Activated gamma-delta T cell (primary cell): ENCODE measurements at places on chromosomes 3 and 15.

DNA sequence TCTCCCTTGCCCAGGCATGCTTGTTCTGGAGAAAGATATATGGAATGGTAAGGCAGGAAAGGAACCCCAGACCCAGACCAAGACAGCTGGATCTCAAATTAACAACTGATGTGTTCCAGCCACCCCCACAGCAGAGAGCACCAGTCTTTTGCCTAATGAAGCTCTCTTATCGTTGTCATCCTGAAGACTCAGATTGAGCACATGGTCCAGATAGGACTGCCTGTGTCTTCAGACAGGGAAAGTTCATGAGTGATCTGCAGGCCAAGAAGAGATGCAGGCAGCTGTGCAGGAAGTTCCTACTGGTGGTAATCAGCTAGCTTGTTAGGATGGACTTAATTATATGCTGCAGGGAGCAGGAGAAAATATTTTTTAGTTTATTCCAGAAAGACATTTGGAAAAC lies 53.3 kb downstream of the PPP2R3A start:
- DNase-seq, result no peak

DNA sequence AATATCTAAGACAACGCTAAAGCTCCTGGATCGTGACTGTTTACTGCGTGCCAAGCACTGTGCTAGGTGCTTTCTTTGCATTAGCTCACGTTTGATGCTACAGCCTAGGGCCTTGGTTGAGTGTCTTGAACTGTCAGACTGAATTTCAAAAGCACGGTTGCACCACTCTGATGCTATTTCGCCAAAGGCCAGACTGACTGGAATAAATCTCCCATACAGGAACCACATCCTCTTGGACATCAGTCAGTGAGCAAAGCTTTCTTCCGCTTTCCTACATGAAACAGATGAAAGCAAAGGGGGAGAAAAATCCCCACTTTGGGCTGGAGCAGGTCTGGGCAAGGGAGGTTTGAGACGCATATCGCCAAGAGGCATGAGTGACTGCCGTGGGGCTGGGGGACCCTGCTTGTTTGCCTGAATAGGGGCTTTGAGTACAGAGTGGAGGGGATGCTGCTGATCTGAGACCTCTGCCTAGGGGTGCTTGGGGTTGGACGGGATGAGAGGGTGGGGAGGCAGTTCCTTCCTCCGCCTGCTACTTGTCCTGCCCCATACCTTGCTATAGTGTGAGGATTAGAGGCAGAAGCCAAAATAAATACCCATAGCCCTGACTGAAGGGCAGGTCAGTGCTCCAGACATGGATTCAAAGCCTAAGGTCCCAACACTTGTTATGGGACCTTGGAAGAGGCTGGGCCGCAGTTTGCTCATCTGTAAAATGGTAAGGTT lies 5.3 kb downstream of the FGD5 start:
- DNase-seq, result no peak

GRCh38 chr3:86303935-86304334 lies 687.0 kb downstream of the VGLL3 start:
- DNase-seq, result no peak

DNA sequence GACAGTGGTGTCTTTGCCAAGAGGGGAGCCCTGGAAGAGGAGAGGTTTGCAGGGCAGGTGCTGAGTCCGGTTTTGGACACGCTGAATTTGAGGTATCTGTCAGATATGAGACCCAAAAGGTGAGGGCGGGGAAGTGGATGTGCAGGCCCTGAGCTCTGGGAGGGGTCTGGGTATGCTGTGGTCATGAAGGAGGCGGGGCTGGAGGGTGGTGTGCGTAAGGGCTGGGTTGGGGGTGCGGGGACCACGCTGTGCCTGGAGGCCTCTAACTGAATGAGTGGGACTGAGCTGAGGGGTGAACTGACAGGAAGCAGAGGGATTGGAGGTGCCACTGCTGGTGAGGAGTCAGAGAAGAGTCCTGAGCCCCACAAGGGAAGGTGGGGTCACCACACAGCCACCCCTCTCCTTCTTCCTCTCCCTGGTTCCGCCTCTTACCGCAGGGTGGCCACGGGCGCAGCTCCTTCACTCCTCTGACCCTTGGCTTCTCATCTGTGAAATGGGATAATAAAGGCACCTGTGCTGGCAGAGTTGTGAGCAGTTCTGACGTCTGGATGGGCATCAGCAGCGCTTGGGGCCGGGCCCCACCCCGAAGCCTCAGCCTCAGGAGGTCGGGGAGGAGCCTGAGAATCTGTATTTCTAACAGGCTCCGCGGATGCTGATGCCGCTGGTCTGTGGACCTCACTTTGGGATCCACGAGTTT lies 28.8 kb downstream of the PSTPIP1 start:
- peak; percentile 27 for DNase-seq

DNA sequence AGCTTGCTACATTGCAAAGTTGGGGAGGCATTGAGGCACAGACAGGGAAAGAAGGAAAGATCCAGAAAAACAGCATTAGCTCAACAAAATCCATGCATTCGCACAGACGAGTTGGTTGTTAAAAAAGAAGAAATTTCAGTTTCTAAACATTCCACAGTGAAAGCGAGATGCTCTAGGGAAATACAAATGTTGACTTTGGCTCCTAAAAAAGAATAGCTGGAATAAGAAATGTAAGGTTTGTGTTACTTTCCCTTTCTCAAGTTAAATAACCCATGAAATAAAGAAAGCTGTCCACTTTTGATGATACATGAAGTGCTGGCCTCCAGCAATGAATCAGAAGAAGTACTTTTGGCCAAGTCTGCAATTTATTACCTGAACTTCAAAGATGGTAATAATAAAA lies 465.1 kb downstream of the ERC2 start:
- DNase-seq, result no peak

- DNase-seq, result no peak
Observed at GRCh38 chr3:162269636-162270458, 773.2 kb downstream of the OTOL1 start.

DNA sequence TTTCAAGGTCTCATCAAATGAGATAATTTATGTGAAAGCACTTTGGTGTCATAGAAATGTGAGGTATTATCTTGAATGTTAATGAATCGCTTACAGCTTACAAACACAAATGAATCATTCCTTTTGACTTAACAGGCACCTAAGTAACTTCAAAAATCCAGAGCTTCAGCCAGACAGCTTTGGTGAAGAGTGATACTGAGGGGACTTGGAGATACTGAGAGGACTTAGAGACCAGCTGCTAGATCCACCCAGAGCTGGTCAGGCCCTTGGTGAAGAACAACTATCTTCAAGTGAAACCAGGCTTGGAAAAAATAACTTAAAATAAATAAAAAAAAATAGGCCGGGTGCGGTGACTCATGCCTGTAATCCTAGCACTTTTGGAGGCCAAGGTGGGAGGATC lies 16.2 kb upstream of the ZFYVE19 start:
- no peak for DNase-seq

- DNase-seq, result no peak
Observed at GRCh38 chr3:123272547-123272946, 70.8 kb downstream of the SEC22A start.

DNA sequence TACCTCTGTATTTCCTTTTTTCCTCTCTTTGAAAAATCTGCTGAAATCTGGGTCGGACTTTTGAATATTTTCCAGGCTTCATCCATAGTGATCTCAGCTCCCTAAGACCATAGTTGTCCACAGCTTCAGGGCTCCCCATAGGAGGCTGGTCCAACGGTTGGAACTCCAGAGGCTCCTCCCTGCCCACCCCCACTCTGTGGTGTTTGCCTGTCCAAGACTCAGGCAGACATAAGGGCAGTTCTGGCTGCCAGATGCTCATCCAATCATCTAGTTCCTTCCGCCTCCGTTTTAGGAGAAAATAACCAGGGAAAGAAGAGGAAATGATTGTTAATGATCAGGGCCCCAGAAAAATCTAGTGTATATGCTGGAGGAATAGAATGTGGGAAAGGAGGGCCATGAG lies 27.9 kb upstream of the PRTG start:
- DNase-seq, result no peak

- no peak for DNase-seq
Observed at GRCh38 chr3:160278210-160278609, 53.0 kb downstream of the C3orf80 start.

- no peak for DNase-seq
Observed at GRCh38 chr3:32596282-32596908, 25.7 kb upstream of the DYNC1LI1 start.

GRCh38 chr3:109161487-109162123 lies 25.1 kb downstream of the C3orf85 start:
- DNase-seq, result no peak

- DNase-seq, result no peak
Observed at GRCh38 chr3:149401212-149401925, 23.9 kb upstream of the TM4SF1 start.

- no peak for DNase-seq
Observed at GRCh38 chr15:66084704-66085103, 168.8 kb downstream of the MEGF11 start.

GRCh38 chr15:78234515-78235040 lies at the start of gene ACSBG1:
ACSBG1 (minus strand) TSS chr15:78234565; CDS start chr15:78234501, 64 bp downstream.
- no peak for DNase-seq

DNA sequence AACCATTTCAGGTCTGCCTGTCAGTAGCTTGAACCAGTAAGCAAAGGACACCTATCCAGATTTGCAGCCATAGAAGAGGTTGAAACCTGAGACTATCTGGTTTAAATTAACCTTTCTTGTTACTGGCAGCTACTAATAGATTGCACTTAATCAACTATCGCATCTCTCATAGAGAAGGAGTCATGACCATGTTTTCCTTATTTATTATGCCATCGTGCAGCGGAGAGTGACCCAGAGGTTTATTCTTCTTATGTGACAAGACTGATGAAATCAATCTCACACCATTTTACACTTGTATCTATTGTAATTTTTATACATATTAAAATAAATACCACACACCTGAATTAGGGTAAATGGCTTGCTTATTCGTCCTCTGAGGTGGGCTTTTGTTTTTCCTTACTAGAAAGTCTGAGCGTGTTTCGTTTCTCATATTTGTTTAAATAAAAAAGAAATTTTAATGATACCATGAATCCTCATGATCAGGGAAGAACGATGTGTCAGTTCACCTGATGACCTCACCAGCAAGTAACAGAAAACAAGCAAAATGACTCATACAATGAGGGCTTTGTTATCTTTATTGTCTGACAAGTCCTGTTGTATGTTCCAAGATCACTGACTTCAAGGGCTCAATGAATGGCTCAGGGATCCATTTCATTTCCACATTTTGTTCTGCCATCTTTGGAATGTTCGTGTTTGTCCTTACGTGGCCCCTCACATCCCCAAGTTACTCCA lies 379.5 kb upstream of the DPH6 start:
- DNase-seq, result no peak

DNA sequence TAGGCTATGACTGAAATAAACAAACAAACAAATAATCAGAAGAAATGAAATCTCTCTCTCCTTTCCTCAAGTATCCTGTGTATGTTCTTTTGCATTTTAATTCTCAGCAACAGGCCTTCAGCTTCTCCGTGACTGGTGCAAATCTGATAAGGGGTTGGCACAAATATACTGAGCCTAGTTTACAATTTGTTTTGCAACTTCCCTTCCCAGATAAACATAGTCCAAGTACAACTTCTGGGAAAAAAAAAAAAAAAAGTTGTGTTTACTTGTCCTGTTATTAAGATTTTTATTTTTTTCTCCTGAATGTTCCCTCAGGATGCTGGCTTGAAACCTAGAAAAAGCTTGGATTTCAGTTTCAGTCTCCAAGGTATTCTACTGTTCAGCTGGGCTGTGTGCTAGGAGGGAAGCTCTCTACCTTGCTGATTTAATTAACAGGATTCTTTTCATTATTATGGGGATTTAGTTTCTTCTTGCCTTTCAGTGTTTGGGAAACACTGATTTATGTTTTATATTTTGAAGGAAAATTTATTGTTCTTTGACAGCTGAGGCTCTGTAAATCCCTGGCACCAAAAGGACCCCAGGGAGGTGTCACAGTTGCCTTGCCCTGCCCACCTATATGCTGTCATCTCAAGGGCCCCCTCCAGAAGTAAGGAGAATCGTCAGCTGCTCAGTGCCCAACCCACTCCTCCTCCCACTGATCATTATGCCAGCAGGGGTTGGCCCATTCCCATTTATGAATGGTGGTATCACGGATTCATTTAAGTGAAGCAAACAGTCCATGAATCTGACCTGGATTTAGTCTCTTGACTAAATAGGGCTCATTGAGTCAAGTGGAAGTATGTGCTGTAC lies 185.2 kb downstream of the MEIS2 start:
- no peak for DNase-seq

DNA sequence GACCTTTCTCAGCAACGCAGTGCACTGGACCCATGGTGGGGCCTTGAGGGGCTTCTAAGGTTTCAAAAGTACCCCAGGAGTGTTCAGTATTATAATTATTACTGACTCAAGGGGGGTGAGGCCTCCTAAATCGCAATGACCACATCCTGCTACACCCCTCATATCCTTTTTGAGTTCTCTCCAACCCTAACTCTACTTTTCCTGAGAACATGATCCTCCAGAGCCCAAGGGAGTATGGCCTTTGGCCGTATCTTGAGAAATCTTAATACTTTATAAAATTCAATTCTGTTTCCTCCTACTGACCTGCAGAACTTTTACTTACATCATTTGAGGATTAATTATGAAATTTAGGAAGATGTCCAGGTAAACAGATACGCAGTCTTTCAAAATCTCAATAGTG lies 30.4 kb upstream of the RARRES1 start:
- DNase-seq, result no peak

GRCh38 chr15:49468481-49468839 lies 45.4 kb downstream of the FGF7 start:
- no peak for DNase-seq

DNA sequence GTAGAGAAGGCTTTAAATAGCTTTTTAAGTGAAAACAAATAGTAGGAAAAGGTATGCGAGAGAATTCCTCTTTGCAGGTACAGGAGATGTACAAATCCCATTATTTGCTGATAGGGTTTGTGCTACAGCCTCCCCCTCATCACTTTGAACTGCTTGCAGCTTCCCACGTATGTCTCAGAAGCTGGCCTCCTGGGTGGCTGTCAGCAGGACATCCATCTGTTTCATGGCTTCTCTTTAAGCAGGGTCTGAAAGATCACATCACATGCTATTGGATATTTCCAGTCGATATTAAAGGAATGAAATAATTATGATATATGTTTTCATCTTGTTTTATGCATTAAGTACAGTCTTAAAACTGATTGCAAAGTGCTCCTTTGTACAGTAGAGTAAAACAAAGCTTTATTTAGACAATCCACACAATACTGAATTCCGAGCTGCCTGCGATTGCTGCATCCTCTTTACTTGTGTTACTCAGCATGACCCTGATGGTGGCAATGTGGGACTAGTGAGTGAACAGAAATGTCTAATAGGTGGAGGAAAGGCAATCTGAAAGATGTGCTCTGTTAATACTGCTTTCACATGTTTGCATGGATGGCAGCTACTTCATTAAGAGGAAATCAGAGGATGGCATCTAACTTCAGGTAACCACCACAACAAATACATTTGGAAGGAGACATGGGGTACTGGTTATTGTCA lies 930.6 kb upstream of the SEMA6D start:
- no peak for DNase-seq

GRCh38 chr15:52651868-52652267 lies 27.3 kb downstream of the ATOSA start:
- no peak for DNase-seq

GRCh38 chr15:90576711-90577389 lies 47.1 kb downstream of the CRTC3 start:
- no peak for DNase-seq
